ENCODE measurements at places on chromosomes 1 and 21.

- no peak for DNase-seq
Measured at GRCh38 chr1:176517484-176517883, 54.5 kb downstream of the PAPPA2 start.

- DNase-seq: no peak
Measured at GRCh38 chr1:66349242-66349641, 184.7 kb upstream of the SGIP1 start.

DNA sequence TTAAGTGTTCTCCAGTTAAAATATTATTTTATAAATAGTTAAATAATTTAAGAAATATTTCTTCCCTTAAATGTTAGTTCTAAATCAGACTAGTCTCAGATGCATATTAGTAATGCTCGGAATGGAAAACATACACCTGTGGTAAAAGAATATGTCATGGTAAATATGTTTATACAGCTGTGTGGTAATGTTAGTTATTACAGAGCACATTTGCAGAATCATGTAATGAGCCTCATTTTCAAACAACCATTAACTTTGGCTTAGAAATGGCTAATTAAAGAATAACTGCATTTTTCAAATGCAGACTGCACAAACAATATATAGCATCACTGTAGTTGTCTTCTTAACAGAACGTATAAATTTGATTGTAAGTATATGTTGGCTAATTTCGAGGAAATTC lies 90.3 kb downstream of the DISP1 start:
- DNase-seq: no peak

DNA sequence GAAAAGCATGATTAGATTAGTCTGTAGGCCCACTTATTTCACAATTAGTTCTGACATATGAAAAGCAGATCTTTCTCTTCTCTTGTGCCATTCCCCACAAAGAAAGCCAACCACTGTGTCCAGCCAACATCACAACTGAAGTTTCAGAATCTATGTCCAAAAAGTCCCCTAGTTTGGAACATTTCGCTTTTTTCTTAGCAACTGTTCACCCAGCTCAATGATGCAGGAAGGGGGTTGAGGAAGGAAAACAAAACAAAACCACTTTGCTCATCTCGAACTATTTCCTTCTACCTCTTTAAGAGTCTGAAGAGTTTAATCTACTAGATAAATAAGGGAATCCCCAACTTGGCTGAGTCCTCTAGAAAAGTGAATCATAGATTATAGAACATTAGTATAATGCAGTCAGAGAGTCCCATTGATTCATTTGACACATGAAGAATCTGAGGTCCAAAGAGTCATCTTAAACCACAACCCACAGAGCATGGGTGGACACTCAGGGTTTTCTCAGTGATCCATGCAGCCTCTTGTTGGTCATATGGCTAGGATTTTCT lies 159.3 kb upstream of the SGIP1 start:
- DNase-seq: peak; percentile 90

DNA sequence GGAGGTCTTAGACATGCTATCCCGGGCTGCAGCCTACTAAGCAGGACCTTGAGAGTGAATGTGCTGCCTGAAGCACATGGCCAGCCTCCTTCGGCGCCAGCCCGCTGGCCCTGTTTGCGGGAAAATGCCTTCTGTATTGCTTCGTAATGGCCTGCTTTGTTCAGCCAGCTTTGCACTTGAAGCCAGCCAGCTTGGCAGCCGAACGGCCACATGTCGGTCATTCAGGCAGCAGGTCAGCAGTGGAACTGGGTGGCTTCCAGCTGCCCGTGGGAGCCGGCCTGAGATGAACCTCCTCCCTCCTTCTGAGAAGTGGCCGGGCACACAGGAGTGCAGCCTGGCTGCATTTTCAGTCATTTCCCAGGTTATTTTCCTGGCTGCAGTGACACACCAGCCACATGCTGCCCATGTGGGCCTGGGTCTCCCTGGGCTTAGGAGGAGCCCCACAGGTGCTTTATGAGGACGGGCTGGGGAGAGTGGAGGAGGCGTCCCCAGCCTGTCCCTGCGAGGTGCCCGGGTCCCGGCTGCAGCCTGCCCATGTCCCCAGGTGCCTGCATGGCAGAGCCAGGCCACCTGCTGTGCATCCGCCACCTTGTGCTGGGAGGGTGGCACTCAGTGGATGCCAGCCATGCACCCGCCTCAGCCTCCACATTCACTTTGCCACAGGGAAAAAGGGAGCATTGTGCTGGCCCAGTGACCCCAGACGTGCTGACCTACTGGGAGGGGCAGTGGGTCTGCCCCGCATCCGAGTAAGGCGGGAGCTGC lies 103.5 kb downstream of the SIK1 start:
- no peak for DNase-seq

DNA sequence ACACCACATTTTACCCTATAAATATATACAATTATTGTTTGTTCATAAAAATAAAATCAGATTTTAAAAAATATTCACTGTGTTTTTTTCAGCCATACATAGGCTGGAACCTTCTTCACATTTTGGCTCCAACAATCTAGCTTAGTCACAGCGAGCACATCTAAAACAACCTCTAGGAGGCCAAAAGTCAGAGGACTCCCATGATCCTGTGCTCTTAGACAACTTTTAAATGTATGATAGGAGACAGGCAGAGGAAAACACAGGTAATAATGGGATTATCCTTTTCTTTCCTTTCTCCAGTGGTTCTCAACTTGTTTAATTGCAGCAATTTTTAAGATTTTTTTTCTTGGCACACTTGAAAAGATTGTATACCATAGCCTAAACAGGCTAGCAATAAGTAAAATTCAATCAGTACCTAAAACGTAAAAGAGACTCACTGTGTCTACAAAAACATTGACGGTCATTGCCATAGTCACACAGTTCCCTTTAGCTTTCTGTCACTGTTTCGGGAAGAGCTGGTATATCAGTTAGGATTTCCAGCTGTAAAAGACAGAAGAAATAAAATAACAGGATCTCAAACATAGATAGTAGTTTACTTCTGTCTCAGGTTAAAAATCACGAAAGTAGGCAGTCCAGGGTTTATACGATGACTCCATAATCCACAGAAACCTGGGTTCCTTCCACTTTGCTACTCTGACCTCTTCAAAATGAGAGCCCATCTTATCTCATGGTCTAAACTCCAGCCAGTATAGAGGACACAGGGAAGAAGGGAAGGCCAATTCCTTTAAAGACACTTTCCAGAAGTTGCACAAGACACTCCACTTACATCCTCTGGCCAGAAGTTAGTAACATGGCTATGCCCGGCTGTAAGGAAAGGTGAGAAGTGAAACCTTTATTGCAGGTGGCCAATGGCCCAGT lies 39.2 kb upstream of the CR1L start:
- DNase-seq: no peak

- DNase-seq: no peak
Measured at GRCh38 chr1:60895701-60896100, 186.7 kb upstream of the NFIA start.

- peak; percentile 18 for DNase-seq
Measured at GRCh38 chr1:173149887-173150286, 57.2 kb downstream of the TNFSF4 start.

DNA sequence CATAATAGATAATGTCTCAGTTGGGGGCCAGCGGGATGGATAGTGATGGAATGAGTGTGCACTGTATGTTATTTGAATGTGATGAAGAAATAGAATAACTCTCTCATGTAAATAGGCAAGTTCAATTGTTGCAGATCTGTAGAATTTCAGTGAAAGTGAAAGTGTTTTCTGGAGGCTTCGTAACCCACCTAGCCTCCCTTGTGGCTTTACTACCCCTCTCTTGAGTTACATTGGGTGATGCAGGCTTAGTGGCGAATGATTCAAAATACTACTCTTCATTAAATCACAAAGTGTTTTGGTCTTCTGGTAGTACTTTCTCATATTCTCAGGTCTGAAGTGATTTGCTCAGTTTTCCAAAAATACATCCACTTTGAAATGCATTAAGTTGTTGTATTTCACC lies 411.9 kb downstream of the ZP4 start:
- DNase-seq: no peak
